Effector memory CD8-positive, alpha-beta T cell (primary cell): ENCODE measurements at places on chromosomes 2 and 18.

GRCh38 chr2:20674974-20675679 lies 8.2 kb downstream of the GDF7 start:
- no peak for DNase-seq

GRCh38 chr2:194424683-194425209 lies 1232.3 kb upstream of the SLC39A10 start:
- no peak for DNase-seq

DNA sequence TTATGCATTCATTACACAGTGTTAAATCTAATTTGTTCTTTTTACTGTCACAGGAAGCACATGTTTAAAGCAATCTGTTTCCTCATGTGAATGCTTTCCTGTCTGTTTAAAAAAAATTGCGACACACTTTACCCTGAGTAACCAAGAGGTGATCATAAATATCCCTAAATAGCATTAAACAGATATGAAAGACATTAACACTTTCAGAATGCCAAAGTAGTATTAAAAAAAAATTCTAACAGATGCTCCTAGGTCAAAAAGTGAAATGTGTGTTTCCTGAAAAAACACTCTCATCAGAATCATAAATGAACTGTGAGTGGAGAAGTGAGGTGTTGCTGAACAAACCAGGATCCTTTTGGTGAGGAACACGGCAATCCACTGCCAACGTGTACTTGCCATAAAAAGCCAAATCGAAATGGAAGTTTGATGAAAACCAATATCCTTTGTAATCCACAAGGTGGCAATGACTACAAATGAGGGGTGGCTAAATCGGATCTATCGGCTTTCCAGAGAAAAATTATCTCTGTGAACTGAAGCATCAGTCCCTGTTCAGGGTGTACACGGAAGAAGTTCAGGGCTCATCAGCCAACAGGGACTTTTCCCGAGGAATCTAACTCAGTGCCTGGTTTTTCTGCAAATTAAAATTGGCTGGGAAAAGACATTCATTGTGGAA lies 248.9 kb downstream of the TCF4 start:
- DNase-seq: no peak

- no peak for DNase-seq
Measured at GRCh38 chr18:77230645-77231044, 19.0 kb upstream of the GALR1 start.

DNA sequence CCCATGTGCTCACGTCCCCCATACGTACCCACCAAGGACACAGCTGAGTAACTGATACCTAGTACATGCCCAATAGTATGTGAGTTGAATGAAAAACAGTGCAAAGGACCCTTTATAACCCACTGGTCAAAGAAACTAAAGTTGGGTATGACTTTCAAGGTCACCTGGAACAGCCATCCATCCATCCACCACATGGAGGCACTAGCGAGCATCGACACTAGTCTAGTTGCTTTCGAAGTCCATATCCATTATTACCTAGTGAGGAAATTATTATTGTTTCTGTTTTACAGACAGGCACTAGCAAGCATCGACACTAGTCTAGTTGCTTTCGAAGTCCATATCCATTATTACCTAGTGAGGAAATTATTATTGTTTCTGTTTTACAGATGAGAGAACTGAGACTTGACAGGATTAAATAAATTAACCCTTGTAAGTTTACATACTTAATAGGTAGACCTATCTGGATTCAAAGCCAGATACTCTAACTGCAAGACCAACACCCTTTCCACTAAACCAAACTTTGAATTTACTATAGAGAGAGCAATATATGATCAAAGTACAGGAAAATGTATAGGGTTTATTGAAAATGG lies 233.7 kb downstream of the METTL4 start:
- peak; percentile 22 for DNase-seq

DNA sequence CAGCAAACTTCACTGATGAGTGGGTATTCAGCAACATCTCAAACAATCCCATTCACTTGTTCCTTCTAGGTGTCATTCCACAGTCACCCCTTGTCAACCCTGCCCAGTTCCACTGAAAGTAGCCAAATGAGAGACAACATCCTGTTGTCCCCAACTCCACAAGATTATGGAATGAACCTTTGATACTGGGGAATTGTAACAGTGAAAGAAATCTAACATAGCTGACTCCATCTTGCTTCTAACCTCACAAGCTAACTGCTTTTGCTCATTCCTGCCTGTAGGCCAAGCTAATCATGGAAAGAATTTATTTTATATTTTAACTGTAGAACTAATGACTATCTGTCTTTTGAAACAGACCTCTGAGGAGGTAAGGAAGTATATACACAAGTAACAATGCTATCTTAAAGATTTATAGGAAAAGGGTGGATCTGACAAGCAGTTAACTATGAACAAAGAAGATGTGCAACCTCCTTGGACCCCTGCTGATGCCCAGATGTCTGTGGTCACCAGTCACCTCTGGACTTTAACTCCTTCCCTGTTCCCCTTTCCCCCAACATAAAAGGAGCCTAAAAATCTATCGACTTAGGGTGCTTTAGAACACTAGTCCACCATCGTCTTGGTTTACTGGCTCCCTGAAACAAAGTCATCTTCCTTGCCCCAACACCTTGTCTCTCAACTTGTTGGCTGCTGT lies 6.9 kb upstream of the ANXA4 start:
- no peak for DNase-seq
